HCT116 (cell line): ENCODE measurements at places on chromosomes 3 and 15. TPM values are rescaled to one million over a fixed set of nuclear protein-coding genes. Genes with fewer than 3 reads are reported as not detected.

- peak; percentile 15 for DNase-seq
Measured at GRCh38 chr3:69671082-69671952, 67.9 kb upstream of the MITF start.

DNA sequence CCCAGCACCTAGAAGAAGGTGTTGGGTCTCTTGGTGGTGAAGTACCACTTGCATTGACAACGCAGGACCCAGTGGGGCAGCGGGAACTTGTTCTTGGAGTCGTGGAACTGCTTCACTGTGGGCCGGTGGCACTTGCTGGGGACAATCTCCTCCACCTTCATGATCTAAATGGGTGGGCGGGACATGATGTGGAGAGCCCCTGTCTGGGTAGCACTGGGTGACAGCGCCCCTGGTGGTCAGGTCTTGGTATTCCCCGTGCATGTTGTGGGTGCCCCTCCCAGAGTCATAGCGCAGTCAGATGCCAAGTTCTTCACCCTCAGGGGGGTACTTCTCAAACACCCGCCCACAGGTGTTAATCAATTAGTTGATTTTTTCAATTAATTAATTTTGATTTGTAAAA, 60.2 kb downstream of the AGBL1 start:
- DNase-seq, result no peak

SI gene
- not detected for total RNA-seq

GRK7 gene
- total RNA-seq, result not detected

GRCh38 chr3:57972531-57973111, 35.6 kb upstream of the FLNB start:
- DNase-seq, result no peak

DNA sequence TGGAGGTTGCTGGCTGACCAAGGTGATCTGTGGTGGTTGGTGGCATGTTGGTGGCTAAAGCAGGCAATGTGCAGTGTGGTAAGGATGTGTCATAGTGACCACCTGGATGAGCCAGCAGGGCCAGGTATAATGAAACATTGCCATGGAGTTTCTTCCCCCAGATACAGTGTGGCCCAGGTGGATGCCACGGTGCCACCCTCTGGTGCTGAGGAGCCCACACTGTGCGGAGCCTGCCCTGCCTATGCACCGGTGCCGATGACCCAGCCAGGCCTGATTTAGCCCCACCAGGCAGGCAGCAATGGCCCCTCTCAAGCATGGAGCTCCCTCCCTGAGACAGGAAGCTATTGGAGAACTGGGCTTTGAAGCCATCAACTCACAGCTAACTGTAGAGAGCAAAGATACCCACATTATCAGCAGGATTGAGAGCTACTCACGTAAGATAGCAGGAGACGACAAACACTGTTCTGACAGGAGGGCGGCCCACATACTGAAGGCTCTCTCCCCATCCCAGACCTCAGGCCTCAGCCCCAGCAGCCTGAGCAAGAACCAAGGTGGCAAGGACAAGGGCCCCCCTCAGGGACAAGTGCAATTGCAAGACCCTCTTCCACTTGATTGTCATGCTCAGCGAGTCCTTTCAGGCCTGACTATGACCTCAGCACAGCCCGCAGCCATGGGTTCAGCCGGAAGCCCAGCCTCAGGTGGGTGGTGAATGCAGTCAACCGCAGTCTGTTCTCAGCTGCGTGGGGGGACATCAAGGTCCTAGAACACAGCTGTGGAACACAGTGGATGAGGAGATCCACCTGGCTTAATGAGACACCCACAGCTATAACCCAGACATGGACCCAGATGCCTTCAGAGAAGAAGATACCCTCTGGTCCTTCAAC, 82.8 kb upstream of the CDV3 start:
- DNase-seq, result no peak

GRCh38 chr15:63439536-63440264, 58.1 kb upstream of the CA12 start:
- DNase-seq, result no peak

GRCh38 chr15:97691078-97691477, 269.4 kb upstream of the ARRDC4 start:
- DNase-seq, result no peak

- DNase-seq, result no peak
Measured at GRCh38 chr3:24027946-24028345, 82.9 kb downstream of the NR1D2 start.

- no peak for DNase-seq
Measured at GRCh38 chr15:84598250-84598649, 2.6 kb upstream of the ZSCAN2 start.
